ENCODE measurements at places on chromosomes 12 and 14.
A peak's percentile ranks its signal among the peaks of the same experiment; 100 is the strongest.

GRCh38 chr12:118055144-118055557, 5.8 kb downstream of the WSB2 start:
- DNase-seq = peak; percentile 37

DNA sequence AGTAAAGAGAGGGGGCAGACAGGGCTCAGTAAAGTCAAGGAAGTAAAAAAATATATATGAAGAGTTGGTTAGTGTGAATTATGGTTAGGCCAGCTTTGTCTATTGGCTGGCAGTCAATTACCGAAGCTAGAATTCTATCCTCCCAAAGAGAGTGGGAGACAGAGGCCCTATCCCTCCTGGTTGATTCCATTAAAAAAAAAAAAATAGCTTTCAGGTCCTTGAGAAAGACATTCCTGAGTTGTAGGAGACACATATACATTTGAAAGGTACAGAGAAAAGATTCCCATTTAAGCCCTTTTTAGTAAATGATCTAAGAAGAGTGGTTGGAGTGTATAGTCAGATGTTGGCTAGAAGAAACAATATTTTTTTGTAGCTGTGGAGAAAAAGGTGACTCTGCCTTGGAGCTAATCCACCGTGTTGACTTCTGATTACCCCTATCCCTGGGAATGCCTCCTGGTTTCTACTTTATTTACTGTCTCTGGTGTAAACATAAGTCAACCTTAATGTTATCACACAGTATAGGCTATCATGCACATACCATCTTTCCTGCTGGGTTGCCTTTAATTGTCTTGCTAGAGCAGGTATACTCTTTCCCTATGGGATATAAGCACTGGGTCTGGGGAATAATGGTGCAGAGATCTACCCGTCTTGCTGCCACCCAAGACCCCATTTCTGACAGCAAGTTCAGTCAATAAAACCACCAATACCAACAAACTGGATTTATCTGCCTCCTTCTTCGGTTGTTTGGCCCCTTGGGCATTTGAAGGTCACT, 859.9 kb upstream of the ATXN7L3B start:
- DNase-seq = no peak

- peak; percentile 100 for DNase-seq
These were observed 1112.7 kb downstream of the LRFN5 start for GRCh38 chr14:42719391-42719790.

DNA sequence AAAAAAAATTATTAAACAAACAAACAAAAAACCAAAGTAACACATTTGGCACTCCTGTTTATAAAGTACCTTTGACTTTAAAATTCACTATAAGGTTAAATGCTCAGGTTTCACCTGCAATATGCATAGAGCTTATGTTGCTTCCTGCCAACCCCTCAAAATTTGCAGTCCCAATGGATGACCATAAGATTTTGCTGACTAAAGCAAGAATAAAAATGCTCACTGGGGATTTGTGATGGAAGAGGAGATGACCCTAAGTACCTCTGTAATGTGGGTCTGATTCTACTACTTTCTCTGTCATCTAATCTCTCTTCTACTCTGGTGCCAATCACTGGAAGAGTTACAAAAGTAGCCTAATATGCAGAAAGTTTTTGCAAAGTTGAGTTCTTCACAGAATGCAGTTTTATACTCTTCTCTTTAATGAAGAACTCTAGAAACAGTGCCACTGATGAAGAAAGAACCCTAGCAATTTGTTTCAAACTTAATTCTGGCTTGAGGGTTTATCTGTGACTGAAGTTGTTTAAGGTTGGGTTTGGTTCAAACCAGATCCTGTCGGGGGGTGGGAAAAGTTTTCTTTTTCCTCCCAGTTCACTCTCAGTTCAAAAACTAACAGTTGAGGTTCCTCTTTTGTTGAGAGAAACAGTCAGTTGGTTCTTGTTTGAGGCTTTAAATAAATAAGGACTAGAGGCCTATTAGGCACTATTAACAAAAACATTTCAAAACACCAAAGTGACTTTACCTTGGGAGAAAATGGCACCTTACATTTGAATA, 10.9 kb downstream of the WASHC3 start:
- DNase-seq = no peak

DNA sequence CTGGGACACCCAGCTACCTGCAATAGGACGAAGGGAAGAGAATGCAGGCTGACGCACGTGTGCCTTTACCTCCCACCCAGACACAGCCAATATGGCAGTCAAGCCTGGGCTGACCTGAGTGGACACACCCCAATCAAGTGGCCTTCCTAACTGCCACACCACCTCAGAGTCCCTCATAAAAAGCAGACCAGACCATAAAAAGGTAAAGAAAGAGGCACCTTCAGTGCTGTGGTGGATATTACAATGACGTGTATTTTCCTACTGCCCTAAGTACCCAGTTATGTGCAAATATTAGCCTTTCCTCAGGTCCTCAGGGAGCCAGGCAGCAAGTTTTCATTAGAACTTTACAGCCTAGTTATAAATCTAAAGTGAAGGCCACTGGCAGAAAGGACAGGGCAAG, 75.8 kb downstream of the KCNK10 start:
- DNase-seq = no peak

- DNase-seq = no peak
These were observed 88.7 kb downstream of the TRAFD1 start for GRCh38 chr12:112214064-112214463.

GRCh38 chr12:71641390-71641789, 22.3 kb downstream of the ZFC3H1 start:
- DNase-seq = no peak

DNA sequence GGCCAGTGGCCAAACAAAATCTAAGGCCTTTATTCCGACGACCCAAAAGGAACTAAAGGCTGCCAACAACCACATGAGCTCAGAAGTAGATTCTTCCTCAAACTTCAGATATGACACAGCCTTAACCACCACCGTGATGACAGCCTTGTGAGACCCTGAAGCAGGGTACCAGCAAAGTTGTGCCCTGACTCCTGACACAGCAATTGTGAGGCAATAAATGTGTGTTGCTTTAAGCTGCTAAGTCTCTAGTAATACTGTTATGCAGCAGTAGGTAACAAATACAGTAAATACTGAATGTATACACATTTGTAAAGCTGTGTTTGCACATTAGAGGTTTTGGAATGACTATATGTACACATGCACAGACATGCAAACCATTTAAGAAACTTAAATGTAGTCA, 10.7 kb upstream of the SLC6A13 start:
- DNase-seq = no peak

DNA sequence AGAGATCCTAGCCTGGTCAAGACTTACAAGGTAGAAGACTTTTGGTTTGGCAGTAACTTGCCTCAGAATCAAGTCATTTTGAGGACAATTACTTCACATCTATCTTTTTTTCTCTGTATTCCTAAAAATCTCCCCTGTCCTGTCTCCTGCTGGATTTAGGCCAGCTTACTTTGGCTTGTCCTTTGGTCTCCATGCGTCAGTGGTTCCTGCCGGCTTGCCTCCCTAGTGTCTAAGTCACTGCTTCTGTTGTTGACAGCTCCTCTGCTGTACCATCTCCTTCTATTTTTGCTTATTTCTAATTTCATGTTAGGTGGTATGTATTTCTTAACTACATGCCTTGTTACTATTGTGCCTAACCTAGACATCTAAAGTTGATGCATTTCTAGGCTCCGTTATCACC, 39.7 kb upstream of the FBLN5 start:
- DNase-seq = no peak

GRCh38 chr12:9756170-9756569, 4.5 kb downstream of the CD69 start:
- no peak for DNase-seq

DNA sequence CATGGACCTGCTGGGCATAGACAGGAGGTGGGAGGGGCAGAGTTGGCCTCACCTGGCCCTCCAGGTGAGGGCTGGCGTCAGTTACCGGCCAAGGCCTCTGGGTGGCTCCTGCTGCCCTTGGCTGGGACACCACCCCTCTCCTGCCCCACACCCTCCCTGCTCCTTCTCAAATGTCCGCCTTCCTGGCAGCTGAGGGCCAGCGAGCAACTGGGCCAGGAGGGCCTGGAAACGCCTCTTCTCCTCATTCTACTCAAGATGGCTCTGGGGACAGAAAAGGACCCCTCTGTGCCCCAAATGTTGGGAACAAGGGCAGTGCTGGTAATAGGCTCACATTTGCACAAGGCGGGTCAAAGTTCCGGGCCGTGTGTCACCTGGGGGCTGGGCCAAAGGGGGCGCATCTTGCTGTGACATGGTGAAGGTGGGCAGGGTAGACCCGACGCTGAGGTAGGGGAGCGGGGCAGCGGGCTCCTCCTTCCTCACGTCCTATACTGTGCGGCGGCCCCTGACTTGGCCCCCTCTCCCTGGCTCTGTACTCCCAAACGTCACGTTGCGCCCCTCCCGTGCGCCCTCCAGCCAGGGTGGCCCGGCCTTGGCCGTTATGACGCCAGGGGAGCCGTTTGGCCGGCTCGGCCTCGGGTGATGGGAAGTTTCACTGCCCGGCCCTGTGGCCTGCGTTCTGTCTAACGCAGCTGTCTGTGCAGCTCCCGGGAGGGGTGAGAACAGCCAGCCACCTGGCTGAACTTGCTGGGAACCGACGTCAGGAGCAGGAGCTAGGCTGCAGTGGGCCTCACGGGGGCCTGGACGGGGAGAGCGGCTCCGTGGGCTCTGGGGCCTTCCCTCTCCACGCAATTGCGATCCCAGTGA, 18.0 kb upstream of the DLK1 start:
- DNase-seq = no peak

DNA sequence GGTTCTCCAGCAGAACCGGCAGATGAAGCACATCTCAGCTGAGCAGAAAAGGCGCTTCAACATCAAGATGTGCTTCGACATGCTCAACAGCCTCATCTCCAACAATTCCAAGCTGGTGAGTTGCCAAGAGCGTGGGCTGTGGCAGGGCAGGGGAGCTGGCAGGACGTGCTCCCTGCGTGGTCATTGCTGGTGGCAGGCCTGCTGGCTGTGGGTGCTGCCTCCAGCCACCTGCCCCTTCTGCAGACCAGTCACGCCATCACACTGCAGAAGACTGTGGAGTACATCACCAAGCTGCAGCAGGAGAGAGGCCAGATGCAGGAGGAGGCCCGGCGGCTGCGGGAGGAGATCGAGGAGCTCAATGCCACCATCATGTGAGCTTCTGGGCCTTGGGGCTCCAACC, 35.8 kb downstream of the IL31 start:
- no peak for DNase-seq

- DNase-seq = peak; percentile 49
These were observed 20.5 kb downstream of the IRF2BPL start for GRCh38 chr14:77007975-77008421.

GRCh38 chr14:79861111-79861510, 350.2 kb downstream of the DIO2 start:
- DNase-seq = no peak
